ENCODE measurements at places on chromosomes 5 and 9. TPM values are rescaled to one million over a fixed set of nuclear protein-coding genes. Genes with fewer than 3 reads are reported as not detected.

DNA sequence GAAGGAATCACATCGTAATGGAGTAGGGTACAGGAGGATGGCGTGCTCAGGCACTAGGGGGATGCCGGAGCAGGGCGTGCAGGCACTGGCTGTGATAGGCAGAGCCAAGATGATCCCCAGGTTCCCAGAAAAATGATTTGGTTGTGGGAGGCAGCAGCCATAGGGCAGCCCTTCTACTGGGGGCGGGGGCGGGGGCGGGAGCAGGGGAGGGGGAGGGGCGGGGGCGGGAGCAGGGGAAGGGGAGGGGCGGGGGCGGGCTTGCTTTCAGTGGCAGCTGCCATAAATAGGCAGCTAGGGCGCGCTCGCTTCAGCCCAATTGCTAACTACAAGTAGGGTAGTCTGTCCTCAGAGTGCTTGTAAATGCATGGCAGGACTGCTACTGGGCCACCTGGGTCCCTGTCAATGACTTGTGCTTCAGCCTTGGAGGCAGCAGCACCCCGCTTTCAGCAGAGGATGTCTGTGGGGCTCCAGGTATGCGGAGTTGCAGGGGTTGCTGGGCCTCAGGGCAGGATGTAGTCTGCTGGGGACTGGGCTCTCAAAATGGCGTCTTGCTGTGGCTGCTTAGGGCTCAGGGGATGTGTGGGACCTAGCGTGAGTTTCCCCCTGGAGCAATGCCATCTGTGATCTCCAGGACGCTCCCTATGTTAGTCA, 354.3 kb downstream of the RAB3C start:
- H3K27ac ChIP-seq: no peak overlapping the region
- peaks cover 19% of the 10 kb centered on the region for H3K4me1 ChIP-seq
- DNase-seq: no peak
- peaks cover 3% of the 10 kb centered on the region for H3K36me3 ChIP-seq

DNA sequence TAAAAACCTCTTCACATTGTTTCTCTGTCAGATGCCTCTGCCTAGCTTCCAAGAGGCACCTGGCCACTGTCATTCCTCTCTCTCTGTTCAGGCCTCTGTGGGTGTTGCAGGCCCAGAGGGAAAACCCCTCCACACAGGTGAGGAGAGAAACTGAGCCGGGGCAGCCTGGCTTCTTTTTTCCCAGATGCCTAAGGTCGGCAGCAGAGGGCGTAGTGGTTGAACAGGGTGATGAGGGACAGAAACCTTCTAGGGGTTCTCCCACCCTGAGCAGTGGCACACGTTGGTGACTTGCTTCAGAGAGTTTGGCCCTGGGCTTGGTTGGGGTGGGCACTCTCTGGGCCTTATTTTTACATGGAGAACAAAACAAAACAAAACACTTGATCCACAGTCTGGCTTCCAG, 12.2 kb downstream of the IL9 start:
- no peak overlapping the region for H3K4me3 ChIP-seq
- H3K27me3 ChIP-seq: peaks cover 37% of the 10 kb centered on the region
- peaks cover 7% of the 10 kb centered on the region for H3K4me1 ChIP-seq
- no peak overlapping the region for H3K27ac ChIP-seq
- DNase-seq: peak; percentile 9

GRCh38 chr5:132681983-132682382, 8.2 kb downstream of the IL4 start:
- no peak for DNase-seq
- H3K4me1 ChIP-seq: peaks cover 15% of the 10 kb centered on the region
- H3K4me3 ChIP-seq: no peak overlapping the region
- H3K27ac ChIP-seq: no peak overlapping the region

- H3K36me3 ChIP-seq: no peaks in the 10 kb centered on the region
- H3K4me3 ChIP-seq: no peak overlapping the region
- no peak for DNase-seq
- H3K4me1 ChIP-seq: no peaks in the 10 kb centered on the region
- H3K27ac ChIP-seq: no peak overlapping the region
Observed at GRCh38 chr5:82325155-82325554, 47.0 kb upstream of the RPS23 start.

GRCh38 chr5:1392801-1393565, 48.1 kb upstream of the CLPTM1L start:
- H3K27ac ChIP-seq: no peak overlapping the region
- no peak for DNase-seq
- no peaks in the 10 kb centered on the region for H3K4me1 ChIP-seq
- no peaks in the 10 kb centered on the region for H3K36me3 ChIP-seq
- peaks cover 6% of the 10 kb centered on the region for H3K27me3 ChIP-seq

Gene SNCB
- not detected for total RNA-seq

Gene PCDHGB5
- 0.21 TPM for total RNA-seq

Gene SPATA31A7
- not detected for total RNA-seq
